CD8-positive, alpha-beta memory T cell (primary cell): ENCODE measurements at places on chromosomes 13 and 19. TPM values are rescaled to one million over a fixed set of nuclear protein-coding genes. Genes with fewer than 3 reads are reported as not detected.

GRCh38 chr19:10333758-10334587, 644 bp upstream of the RAVER1 start:
- DNase-seq: no peak

- DNase-seq: no peak
Measured at GRCh38 chr13:52936806-52937205, 88.4 kb upstream of the PCDH8 start.

GRCh38 chr13:49664606-49665005, 26.7 kb downstream of the EBPL start:
- no peak for DNase-seq

Gene ZSCAN4
- not detected for total RNA-seq

- DNase-seq: no peak
Measured at GRCh38 chr13:21050288-21051197, 10.8 kb downstream of the LATS2 start.

Gene MYH14
- not detected for total RNA-seq

DNA sequence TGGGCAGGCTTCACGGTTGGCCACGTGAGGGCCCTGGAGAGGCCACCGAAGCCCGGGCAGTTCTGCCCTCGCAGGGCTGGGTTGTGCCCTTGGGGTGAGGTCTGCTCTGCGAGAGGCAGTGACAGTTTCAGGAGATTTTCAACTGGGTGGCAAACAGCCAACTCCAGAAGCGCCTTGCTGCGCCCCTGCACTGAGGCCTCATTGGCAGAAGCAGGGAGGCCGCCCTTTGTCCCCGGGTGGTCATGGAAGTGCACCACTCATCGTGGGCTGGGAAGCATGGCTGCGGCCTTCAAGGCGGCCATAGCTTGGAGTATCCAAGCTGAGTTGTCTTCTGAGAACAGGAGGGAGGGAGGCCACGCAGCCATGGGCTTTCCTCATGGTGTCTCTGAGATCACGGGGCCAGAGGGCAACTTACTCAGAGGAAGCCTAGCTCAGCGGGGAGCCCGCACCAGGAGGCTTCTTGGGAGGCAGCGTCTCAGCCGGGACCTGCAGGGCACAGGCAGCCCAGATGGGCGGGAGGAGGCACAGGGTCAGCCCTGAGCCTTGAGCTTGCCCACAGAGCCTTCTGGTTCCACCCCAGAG, 14.8 kb downstream of the PLEKHJ1 start:
- no peak for DNase-seq

Gene DACH1
- total RNA-seq: not detected

DNA sequence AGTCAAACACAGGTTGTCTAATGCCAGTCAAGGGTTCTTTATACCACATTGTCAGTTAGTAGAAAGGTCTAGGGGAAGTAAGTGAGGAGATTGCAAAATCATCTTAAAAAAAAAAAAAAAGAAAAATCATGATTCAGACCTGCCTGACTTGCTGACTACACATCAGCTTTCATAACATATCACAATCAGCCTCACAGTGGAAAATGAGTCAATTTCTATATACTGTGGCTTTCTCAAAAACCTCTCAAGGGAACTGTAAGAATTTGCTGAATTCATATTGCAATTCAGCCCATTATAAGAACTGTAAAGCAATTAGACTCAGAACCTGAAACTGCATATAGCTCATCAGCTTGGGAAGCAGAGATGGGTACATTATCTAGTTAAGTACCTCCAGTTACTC, 75.3 kb upstream of the GPC6 start:
- DNase-seq: no peak

Gene SKA3
- total RNA-seq: 28.3 TPM

DNA sequence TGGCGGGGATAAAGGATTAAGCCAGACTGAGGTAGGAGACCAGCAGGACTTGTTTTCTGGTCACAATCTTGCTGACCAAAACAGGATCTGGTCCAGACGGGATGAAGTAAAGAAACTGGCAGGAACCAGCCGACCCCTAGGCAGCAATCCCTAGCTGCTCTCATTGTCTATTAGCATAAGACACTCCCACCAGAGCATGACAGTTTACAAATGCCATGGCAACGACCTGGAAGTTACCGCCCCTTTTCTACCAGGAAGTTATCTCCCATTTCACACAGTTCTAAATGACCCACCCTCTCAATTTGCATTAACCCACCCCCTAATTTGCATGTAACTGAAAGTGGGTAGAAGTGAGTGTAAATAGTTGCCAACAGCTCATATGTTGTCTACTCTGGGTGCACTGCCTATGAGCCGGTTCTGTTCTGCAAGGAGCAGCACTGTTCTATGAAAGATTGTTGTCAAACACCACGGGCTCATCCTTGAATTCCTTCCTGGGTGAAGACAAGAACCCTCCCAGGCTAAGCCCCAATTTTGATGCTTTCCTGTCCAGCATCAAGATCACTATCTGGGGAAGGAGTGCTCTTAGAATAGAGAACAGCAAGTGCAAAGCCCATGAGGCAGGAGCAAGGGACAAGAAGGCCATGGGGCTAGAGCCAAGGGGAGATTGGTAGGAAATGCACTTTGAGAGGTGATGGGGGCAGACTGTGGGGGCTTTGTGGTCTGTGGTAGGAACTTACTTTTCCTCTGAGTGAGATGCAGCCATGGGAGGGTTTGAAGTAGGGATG, 13.9 kb upstream of the FBXO27 start:
- DNase-seq: no peak

Gene CCDC124
- total RNA-seq: 184 TPM

DNA sequence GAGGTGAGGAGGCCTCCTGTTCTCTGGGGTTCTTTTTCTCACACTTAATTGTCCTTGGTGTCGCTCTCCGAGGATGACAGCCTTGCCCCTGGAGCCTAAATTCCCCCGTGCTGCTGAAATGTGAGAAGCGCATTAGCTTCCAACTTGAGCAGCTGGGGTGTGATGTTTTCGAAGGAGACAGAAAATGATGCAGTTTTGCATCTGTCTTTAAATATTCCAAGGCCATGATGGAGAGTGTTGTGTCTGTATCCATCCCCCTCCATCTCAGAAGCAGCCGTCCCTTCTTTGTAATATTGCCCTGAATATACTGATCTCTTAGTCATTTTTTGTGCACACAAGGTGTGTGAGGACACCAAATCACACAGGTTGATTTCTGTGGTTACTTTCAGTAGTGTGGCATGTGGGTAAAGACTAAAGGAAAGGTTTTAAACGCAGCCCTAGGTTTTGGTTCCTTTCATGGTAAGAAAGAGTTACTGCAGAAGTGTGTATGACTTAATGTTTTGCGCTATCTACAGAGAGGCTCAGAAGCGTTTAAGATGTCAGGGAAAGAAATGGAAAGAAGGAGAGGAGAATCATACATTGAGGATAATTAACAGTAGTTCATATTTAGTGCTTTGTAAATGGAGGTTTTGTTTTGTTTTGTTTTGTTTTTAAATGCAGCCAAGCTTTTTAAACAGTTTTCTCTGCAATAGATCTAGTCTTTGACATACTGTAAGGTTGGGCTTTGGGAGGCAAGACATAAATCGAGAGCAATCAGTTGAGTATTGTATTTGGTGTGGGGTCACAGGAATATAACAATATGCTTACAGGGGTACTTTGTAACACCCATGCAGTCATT, 1.6 kb downstream of the NBEA start:
- DNase-seq: no peak

Gene PLK5
- total RNA-seq: not detected

Gene ZNF675
- 16.7 TPM for total RNA-seq

- no peak for DNase-seq
Measured at GRCh38 chr13:67833564-67833963, 603.4 kb upstream of the PCDH9 start.

Gene VSTM1
- not detected for total RNA-seq

- DNase-seq: no peak
Measured at GRCh38 chr13:98613591-98613990, 36.7 kb upstream of the STK24 start.

DNA sequence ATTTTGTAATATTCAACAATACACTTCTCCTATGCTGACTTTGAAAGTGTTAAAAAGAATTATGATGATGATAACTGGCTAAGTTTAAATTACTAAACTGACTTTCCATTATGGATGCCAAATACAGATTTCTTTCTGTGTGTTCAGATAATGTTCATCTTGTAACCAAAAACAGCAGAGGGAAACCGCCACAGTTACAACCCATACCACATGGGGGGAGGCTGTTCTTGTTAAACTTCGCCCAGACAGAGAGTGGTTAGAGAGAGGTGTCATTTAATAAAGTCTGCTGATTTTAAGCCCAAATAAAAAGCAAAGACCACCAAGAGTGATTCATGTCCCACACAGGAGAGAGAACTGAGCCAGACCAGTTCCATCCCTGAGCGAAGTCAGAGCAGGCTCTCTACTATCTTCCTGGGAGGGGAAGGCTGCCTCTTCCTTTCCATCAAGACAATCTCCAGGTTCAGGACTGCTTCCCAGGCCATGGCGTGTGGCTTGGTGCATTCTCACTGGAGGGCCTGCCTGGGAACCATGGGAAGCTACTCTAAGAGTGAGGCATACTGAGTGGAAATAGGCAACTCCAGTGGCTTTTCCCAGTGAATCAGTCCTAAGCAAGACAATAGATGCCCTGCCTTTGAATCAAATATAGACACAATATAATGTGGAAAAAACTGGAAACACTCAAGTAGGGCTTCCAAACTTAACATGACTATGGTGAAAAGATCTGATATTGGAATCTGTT, 18.2 kb downstream of the EFNB2 start:
- DNase-seq: no peak

DNA sequence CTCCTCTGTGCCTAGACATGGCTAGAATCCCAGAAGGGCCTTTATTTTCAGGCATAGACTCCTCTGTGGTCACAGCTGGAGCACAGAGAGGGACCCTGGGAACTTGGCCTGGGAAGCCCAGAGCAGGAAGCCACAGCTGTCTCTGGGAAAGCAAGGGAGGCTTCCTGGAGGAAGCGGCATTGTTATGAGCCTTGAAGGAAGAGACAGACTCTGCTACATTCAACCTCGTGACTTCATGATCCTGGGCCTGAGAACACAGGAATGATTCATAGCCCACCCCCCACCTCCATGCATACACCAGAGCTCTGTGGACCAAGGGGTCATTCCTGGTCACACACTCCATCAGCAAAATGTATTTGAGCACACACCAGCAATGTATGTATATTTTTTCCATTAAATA, 8.6 kb downstream of the RDH8 start:
- DNase-seq: no peak

Gene ZNF763
- total RNA-seq: 2.3 TPM

Gene N4BP2L1
- total RNA-seq: 16.8 TPM

DNA sequence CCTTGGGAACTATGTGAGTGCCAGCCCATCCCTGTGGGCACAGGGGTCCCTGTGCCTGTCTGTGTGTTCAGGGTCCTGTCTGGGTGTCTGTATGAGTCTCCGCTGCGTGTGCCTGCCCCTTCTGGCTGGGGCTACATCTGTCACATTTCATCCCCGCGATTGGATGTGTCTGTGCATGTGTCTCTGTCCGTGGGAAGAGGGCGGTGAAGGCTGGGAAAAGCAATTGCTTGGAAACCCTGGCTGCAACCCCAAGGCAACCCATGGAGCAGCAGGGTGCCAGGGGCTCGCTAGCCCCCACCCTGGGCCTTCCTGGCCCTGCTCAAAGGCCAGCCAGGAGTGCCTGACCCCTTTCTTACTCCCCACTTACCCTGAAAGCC, 1.4 kb downstream of the MAG start:
- DNase-seq: no peak

DNA sequence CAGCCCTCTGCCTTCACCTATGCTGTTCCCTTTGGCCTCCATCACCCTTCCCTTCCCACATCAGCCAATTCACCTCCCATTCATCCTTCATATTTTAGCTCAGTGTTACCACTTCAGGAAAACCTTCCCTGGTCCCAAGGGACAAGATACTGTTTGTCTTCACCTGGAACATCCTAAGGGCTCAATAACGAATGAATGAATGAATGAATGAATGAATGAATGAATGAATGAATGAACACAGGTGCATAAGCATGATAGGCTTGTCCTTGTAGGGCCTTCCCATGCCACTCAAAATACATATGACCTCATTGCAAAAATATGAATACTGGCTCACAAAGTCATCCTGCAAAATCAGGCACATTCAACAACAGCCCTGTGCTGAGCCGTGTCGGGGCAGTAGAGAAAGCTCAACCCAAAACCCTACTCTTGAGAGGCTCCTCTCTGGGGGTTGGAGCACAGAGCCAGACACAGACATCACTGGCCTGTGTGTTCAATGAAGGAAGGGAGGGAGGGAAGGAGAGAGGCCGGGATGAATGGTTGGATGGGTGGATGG, 33.7 kb upstream of the TPM4 start:
- no peak for DNase-seq

- no peak for DNase-seq
Measured at GRCh38 chr13:39776439-39776838, 121.0 kb downstream of the COG6 start.

GRCh38 chr13:110217085-110217484, 89.9 kb downstream of the COL4A1 start:
- no peak for DNase-seq

Gene SMIM44
- not detected for total RNA-seq

- no peak for DNase-seq
Measured at GRCh38 chr13:61286148-61286745, 129.4 kb downstream of the PCDH20 start.

DNA sequence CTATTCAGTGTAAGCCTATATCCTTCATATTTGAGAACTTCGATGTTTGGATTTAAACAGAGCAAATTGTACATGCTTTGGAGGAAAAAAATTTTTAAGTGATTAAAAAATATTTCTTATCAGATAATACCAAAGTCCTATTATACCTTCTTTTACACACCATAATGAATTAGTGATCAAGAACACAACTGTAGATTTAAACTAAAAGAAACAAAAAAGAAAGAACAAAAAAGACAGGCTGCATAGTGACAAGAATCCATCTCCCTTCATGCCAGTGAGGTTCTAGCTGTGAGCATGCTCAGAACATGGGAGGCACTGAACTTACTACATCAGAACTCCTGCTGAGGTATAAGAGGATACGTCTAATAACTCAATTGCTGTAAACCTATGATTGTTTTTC, at the start of gene RXFP2:
RXFP2 (plus strand) TSS at position 301 of the 400 bp plus-strand sequence; CDS start at position 388, 87 bp downstream.
- no peak for DNase-seq

GRCh38 chr13:97471711-97472110, 37.7 kb downstream of the RAP2A start:
- no peak for DNase-seq

GRCh38 chr19:50932018-50932689, 20.7 kb downstream of the KLK5 start:
- DNase-seq: no peak

Gene ZNF628
- 8.7 TPM for total RNA-seq

Gene NKPD1
- 0.13 TPM for total RNA-seq

- DNase-seq: no peak
Measured at GRCh38 chr13:102128216-102128810, 273.5 kb downstream of the FGF14 start.
